CD4-positive, alpha-beta T cell treated with Interleukin-6 at 100 ng/mL for 8 hours (primary cell): ENCODE measurements at places on chromosomes 13 and 19.

GRCh38 chr13:48311223-48311622 is 7.7 kb downstream of the RB1 start:
- DNase-seq, result no peak

- DNase-seq, result no peak
Observed at GRCh38 chr19:31139871-31140505, 209.2 kb downstream of the TSHZ3 start.

GRCh38 chr19:1683869-1684572 is 31.6 kb upstream of the TCF3 start:
- no peak for DNase-seq

DNA sequence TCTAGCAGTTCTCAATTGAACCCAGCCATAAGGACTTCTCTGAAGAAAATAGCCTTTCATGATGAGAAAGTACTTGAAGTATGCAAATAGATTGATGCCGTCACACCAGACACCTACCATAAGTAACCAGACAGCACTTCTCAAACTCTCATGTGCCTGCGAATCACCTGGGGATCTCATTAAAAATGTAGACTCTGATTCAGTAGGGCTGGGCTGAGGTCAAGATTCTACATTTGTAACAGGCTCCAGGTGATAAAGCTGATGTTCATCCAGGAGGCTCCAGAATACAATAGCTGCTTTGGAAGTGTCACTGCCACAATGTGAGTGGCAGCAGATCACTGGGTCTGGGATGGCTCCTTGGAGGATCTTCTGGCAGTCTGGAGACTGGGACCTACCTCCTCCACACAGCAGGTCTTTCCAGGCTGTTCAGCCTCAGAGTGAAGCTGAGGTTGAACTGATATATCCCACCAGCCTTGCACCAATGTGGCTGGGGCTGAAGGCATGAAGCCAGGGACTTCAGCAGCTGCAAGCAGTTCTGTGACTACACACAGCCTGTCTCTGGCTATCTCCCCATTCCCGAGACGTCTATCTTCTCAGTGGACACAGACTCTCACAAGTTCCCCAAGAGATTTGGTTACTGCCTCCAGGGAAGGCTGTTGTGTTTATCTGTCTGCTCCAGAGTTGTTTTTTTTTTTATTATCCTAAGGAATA is 9.1 kb downstream of the MBNL2 start:
- DNase-seq, result no peak

- no peak for DNase-seq
Observed at GRCh38 chr13:23202383-23202782, 21.6 kb downstream of the SGCG start.

- no peak for DNase-seq
Observed at GRCh38 chr13:37138926-37139325, 33.5 kb upstream of the CSNK1A1L start.

DNA sequence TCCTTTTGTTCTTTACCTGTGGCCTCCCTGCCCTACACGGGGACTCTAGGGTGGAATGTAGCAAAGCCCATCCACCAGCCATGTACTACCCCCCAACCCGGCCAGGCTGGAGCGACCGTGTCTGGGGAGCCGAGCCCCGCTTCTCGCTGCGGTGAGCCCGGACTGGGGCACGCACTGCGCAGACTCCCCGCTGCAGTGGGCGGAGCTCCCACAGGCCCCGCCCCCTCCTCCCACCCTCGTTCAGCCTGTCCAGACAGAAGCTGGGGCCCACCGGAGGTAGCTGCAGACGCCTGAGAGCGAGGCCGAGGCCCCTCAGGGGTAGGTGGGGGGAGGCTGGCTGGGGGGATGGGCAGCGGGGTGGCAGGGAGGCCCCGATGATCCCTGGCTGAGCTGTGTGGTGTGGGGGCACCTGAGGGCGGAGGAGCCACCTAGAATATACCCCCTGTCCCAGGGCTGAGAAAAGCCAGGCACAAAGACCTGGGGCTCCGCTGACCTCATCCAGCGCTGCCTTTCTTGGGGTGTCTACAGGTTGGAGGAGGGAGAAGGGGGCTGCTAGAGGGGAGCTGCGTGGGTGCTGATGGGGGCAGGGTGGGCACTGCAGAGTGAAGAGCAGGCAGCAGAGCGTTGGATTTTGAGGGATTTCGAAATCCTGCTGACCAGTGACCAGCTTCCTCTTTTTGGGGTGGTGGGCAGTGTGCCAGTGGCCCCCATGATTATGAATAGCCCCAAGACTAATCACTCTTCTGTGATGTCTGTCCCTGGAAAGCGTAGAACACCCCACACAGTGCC is 17.3 kb downstream of the PLD3 start:
- no peak for DNase-seq
